T1000 (cell line): ENCODE measurements at places on chromosomes 6 and 20.

DNA sequence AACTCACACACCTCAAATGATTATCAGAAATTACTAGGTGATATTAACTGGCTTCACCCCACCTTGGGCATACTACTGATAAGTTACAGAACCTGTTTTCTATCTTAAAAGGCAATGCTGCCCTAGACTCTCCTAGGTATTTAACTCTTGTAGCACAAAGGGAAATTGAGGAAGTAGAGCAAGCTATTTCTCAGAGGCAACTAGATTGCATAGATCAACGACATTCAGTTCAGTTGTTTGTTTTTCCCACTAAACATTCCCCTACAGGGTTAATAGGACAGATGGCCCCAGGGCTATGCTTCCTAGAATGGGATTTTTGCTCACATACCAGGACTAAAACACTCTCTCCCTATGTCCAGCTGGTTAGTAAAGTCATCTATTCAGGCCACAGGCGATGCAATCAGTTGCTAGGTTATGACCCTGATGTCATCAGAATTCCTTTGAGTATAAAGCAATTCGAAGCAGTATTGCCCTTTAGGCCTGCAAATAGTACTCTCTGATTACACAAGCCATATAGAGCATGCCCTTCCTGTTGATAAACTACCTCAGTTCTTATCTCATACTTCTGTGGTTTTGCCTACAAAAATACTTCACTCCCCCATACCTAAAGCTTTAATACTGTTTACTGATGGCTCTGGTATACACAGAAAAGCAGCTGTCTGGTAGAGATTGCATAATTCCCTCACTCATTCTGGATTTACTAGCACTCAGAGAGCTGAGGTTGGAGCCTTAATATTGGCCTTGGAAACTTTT lies 67.4 kb upstream of the ASCC3 start:
- DNase-seq: peak; percentile 58

DNA sequence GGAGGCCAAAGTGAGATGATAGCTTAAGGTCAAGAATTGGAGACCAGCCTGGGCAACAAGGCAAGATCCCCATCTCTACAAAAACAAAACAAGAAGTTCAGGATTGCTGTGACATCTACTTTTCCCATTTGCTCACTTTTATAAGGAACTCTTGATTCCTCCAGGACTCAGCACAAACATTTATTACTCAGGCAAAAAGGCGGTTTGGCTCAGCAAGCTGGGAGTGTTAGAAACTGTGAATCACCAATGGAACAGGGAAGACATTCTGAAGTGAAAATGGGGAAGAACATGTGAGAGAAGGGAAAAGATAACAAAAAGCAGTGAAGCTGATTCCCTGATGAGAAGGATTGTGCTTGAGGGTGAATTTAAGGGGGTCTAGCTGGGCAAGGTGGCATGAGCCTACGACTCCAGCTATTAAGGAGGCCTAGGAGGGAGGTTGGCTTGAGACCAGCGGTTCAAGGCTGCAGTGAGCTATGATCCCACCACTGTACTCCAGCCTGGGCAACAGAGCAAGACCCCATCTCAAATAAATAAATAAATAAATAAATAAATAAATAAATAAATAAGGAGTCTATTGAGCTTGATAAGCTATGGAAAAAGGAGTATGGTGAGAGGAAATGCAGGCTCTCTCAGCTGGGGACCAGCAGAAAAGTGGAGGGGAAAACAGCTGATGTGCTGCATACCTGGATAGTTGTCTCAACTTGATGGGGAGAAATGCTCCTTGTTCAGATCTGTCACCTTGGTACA lies 65.4 kb upstream of the HDDC2 start:
- DNase-seq: no peak

GRCh38 chr6:3296078-3296477 lies 37.3 kb downstream of the PSMG4 start:
- DNase-seq: no peak

- no peak for DNase-seq
Measured at GRCh38 chr6:46381579-46381978, 109.7 kb downstream of the RCAN2 start.
